ENCODE measurements at places on chromosomes 16 and 17.
A peak's percentile ranks its signal among the peaks of the same experiment; 100 is the strongest.

GRCh38 chr16:59192551-59193199 is 458.6 kb upstream of the GOT2 start:
- peak; percentile 3 for DNase-seq

- DNase-seq = no peak
Observed at GRCh38 chr16:4686497-4687210, 6.7 kb upstream of the NUDT16L1 start.

DNA sequence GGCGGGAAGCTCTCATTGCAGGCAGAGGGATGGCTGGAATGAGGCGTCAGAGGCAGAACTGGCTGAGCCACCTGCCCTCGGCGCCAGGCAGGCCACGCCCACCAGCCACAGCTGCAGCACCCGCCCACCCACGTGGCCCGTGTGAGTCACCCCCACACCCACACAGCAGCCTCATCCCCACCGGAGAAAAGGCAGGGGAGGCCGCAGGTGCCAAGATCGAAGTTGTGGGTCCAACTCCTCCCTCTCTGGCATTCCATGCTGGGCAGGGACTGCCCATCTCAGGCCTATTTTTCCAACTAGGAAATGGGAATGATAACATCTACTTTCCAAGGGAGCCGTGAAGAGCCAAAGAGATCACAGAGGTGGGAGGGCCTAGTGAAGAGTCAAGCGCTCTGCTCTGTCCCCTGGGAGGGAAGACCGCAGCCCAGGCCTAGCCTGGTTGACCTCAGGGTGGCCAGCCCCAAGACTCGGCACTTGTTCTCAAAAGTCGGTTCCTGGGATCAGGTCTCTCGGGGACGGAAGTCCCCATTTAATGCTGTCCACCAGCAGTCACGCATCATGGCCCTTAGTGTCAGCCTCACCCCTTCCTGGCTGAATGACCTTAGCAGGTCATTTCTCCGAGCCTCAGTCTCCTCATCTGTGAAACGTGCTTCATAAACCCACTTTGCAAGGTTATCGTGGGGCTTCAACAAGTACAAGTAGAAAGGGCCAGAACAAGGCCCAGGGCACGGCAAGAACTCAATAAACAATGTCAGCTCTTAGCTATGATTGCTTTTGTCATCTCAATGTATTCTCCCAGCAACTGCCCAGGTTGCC is at the start of gene TRPV3:
TSS of gene TRPV3 (minus strand) at position 45 of the 816 bp plus-strand sequence. CDS start 2,962 bp downstream, outside the sequence.
- DNase-seq = peak; percentile 64

DNA sequence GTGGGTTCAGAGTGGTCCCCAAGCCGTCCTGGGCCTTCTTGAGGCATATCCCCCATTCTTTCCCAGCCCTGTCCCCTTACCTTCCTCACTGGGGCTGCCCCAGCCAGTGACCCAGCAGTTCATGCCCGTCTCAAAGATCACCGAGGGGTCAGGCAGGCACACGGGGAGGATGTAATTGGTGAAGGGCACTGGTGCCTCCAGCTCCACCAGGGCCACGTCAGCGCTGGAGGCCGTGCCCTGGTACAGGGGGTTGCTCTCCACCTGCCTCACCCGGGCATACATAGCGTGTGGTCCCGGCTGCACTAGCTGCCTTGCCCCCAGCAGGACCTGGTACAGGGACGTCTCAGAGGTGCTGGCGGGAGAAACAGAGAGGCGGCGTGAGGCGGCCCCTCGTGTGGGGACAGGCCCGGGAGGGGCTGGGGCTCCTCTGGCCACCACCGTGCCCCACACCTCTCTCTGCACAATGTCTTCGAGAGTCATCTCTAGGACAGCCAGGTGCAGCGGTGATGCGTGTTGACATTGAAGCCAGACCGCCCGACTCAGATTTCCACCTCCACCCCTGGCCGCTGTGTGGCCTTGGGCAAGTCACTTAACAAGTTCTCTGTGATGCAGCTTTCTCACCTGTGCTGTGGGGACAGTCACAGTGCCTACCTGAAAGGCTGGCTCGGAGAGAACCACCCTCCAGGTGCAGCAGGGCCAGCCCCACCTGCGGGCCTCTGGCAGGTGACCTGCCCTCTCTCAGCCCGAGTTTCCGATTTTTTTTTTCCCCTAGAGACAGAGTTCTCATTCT is 5.8 kb downstream of the PRSS27 start:
- no peak for DNase-seq

DNA sequence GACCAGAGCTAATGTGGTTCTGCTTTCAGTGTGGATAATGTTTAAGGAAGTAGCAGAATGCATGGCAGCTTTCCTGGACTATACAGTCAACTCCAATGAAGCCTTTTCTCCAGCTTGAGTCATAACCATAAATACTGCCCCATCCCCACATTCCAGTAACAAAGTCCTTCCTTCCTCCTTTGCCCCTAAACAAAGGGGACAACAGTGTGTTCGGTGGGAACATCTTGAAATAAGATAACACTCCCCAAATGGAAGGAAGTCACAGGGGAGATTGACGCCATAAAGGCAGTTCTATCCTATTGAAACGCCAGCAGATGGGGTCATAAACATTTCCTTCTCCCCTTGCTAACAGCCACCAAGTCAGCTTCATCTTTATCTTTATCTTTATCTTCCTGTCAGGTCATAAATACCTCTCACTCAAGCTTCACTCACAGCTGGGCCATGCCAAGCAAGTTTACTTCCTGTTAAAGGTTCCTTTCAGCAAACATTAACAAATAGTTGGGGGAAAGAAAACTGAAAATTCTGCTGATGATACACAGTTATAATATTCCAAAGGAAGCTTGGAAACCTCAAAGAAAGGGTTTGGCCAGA is 136.7 kb downstream of the SNX11 start:
- peak; percentile 52 for DNase-seq

DNA sequence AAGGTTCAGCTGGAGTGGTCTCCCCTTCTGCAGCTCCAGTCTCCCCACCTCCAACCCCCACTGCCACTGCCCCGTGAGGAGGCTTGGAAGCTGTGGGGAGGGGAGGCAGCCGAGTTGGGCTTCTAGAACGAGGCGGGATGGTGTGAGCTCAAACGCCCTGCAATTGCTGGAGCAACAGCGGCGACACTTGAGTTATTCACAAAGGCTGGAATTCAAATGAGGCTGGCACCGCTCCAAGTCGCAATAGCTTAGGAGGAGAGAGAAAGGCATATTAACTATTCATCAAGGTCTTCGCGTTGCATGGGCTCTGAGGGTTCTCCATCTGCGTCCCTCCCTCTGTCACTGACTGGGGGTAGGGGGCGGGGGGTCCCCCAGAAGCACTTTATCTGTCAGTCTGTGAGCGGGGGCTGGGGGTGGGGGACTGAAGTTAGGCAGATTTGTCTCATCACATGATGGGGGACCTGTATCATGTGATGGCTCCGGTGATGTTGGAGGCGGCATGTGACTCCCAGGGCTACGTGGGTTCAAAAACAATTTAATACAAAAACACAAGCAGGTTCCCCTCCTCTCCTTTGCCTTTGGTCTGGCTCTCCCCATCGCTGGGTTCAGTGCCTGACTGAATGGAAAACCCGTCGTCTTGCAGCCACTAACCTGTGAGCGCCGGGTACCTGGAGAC is 70.5 kb downstream of the RBBP6 start:
- DNase-seq = no peak

DNA sequence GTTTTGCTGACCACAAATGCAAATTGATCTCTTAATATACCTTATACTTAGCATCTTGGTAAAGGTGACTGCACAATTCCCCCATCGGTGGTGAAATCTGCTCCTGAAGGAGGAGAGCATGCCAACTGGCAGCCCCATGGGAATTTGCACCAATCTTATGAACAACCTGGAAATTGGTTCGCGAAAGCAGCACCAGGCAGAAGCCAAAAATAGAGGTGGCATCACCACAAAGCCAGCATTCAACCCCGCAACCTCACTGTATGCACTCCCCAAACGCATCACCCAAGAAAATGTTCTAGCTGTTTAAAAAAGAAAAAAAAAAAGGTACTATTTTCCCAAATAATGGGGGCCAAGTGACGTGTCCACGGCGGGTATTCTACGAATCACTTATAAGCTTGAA is 213.4 kb downstream of the ZFHX3 start:
- DNase-seq = no peak

DNA sequence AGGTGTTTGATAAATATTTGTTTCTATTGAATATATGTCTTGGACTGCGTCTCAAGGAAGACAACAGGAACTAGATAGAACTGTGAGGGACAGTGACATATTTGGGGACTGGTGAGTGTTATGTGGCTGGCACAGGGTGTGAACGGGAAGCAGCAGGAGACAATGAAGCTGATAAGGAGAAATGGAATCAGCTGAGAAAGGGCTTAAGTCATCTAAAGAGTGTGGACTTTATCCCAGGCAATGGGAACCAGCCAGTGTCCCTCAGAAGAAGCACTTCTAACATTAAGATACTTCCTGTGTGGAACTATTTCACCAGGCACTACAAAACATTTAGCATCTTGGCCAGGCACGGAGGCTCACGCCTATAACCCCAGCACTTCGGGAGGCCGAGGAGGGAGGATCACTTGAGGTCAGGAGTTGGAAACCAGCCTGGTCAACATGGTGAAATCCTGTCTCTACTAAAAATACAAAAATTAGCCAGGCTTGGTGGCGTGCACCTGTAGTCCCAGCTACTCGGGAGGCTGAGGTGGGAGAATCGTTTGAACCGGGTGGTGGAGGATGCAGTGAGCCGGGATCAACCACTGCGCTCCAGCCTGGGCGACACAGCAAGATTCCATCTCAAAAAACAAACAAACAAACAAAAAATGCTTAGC is 41.2 kb downstream of the ARHGAP17 start:
- no peak for DNase-seq

- no peak for DNase-seq
Observed at GRCh38 chr17:72126575-72127486, 6.0 kb downstream of the SOX9 start.

GRCh38 chr16:25010542-25010941 is 4.6 kb downstream of the ARHGAP17 start:
- DNase-seq = no peak

DNA sequence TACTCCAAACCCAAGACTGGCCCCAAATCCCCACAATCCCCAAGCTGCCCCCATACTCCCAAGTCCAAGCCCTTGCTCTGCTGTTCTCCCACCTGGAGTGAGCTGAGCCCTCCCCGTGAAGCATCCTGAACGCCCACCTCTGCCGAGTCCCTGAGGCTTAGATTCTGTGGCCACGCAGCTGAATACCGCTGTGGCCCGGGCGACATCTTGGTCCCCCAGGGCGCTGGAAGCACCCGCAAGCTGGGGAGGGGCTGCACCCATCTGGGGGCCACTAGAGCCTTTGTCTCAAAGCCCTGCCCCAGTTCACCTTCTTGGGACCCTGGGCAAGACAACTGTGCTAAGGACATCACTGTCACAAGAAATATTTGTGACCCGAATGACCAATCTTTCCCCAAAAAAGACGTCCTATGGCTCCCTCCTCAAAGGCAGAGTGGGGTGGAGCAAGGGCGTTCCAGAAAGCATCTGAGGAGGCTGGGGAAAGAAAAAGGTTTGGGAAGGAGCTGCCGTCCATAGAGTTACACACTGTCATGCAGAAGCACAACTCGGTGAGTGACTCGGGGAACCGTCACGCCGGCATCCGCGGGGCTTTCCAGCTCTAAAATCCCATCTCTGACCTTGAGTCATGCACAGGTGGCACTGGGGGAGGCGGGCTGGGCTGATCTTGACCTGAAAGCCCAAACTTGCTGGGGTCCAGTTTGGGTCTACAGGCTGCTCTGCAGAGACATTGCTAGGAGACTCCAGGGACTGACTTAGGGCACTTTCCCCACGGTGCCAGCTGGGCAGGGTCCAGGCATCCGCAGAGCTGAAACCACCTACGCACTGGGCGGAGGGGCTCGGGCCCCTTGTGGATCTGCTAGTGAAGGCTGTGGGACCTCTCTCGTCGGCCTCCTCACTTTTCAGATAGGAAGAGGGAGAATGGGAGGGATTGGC is 6.6 kb downstream of the PTX4 start:
- DNase-seq = no peak

- no peak for DNase-seq
Observed at GRCh38 chr17:81071761-81072741, 37.1 kb downstream of the BAIAP2 start.

DNA sequence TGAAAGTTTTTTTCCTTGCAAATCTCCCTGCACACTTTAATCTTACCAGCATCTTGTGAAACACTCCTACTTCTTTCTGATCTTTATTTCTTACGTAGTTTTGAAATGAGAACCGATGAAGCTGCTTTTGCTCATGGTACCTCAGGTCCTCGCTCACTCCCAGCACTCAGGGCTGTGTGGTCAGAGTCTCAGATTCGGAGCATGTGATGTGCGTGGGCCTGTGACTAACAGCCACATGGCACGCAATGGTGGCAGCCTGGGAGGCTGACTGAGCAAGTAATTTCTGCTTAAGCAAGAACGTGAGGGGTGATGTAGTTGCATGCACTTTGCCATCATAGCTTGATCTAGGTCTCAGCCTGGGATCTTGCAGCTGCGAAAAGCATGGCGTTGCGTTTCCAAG is 624.3 kb downstream of the MAF start:
- DNase-seq = peak; percentile 14

GRCh38 chr17:82947051-82947991 is 107.5 kb upstream of the ZNF750 start:
- no peak for DNase-seq

DNA sequence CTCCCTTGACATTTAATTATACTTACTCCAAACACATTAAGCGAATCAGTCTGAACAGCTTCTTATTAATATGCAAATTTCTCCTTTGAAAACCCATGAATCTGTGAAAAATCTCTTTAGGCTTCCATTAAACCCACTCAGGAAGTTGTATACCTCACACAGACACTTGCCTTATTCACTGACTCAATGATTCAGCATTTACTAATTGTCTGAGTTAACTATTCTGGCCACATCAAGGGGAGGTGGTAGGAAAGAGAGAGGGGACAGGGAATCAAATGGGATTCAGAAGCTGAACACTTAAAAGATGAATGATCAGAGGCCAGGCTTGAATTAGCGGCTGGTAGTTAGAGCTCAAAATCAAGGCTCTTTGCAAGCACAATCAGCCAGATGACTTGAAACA is 70.0 kb downstream of the HS3ST3A1 start:
- DNase-seq = no peak

- no peak for DNase-seq
Observed at GRCh38 chr16:6771956-6772355, 560.7 kb upstream of the RBFOX1 start.

DNA sequence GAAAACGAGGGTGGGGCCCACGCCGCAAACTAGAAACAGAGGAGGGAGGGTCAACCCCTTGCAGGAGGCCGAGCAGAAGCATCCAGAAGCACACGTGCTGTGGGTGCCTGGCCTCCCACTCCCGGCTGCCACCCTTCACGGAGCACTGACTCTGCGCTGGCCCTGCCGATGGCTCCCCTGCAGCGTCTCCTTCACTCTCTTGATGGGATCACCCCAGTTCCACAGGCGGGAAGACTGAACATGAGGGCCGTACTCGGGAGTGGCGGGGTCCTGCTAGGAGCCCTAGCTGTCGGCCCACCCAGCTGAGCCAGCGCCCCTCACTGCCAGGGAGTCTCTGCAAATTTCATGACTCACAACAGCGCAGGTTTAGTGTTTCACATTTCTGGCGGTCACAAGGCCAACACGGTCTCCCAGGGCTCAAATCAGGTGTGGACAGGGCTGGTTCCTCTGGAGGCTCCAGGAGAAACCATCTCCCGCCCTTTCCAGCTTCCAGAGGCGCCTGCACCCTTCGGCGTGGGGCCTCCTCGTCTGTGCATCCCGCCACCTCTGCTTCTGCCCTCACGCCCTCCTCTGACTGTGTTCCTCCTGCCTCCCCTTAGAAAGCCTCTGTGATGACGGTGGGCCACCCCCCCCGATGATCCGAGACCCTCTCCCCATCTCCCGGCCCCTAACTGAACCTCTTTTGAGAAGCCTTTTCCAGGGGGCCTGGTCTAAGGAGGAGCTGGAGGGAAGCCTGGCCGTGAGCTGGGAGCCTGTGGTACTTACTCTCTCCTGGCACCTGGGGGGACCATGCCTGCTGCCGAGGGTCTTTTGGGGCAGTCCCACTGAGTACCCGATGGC is 2.0 kb downstream of the PTX4 start:
- no peak for DNase-seq

Data from CD4-positive, CD25-positive, alpha-beta regulatory T cell (primary cell).